COLO829 (cell line): ENCODE measurements at places on chromosomes 5 and 9.
A peak's percentile ranks its signal among the peaks of the same experiment; 100 is the strongest.

- DNase-seq, result peak; percentile 66
These were observed 8.4 kb upstream of the CERCAM start for GRCh38 chr9:128412120-128412790.

DNA sequence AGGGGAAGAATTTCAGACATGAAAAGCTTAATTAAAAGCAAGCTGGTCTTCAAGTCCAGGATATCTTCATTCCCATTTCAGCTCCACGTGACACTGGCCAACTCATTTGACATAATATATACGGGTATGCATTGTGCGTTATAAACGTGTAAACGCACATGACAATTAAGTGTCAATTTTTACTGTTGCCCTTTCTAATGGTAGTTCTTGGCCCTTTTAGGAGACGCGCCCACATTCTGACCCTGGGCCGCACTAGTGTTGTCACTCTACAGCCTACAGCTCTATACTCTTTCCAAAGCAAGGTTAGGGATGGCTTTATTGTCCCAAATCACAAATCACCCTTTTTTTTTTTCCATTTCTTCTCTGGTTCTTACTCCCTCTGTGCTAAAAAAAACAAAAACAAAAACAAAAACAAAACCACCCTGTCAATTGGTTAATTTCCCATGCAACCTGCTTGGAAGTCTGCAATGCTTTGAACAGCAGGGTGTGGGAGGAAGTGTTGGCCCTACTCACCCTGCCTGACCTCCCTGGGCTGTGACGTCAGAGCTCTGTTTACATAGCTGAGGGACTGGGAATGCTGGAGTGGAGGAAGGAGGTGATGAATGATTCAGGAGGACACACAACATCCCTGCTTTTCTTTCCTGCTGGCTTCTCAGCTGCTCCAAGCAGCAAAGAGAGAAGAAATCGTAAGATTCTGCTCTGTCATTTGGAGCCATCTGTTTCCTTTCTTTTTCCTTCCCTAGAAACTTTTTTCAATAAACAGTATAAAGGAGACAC, 19.3 kb downstream of the RFK start:
- no peak for DNase-seq

GRCh38 chr5:149603210-149603609, 21.9 kb downstream of the ARHGEF37 start:
- no peak for DNase-seq

GRCh38 chr9:115038178-115038577, 79.8 kb downstream of the TNC start:
- no peak for DNase-seq

DNA sequence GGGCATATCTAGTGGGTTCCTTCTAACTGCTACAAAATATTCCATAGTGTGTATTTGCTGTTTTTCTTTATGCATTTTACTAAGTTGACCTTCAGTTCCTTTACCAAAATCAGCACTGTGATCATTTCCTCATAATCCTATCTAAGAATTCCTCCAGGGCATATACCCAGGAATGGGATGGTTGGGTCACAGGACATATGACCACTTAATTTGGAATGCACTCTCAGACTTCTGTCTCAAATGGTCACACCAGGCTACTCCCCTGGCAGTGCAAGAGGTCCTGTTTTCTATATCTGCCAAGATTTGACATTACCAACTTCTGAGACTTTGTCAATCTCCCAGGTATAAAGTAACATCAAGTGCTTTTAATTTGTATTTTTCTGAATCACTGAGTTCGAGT, 63.9 kb downstream of the ADAMTS12 start:
- DNase-seq, result no peak

DNA sequence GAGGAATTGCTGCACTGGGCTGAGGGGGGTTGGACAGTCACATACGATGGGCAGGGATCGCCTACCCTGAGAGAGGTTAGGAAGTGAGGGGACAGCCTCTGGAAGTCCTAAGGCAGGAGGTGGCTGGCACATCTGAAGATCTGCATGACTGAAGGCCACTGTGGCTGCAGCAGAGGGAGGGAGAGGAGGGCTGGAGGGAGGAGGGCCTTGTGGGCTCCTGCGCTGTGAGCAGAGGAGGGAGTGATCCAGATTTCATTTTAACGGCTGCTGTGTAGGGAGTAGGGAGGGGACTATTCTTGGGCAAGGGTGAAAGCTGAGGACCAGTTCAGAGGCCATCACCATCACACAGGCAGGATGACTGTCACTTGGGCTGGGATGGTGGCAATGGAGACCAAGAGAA, 7.1 kb downstream of the EIF4E1B start:
- DNase-seq, result no peak

DNA sequence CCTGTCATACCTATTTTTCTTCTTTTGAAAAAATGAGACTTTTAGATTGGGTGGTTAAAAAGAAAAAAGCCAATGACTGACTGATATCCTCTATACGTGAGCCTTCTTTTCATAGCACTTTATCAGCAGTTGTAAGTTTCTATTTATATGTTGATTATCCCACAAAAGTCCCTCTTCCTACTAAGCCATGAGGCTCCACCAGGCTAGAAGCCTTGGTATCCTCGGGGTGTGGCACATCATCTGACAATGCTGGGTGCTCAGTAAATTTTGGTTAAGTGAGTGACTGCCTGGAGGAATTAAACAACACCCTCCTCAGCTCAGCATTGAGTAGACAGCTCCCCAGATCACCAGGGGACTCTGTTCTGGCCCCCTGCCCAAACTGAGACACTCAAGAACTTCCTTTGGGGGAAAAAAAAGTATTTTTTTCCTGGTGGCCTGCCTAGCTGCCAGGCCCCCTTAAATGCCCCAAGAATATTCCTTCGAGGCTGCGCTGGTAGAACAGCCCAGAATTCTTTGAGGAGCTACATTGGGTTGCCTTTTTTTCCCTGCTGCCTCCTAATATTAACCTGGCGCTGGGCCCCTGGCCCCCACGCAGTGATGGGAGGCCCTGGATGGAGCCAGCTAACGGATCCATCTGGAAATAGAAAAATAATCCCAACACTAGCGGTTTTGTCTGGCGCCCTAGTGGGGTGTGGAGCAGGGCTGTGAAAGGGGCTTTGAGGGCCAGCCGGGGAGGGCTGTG, 23.4 kb upstream of the COL27A1 start:
- no peak for DNase-seq

- DNase-seq, result no peak
These were observed 58.6 kb downstream of the LPAR1 start for GRCh38 chr9:110979636-110980035.

DNA sequence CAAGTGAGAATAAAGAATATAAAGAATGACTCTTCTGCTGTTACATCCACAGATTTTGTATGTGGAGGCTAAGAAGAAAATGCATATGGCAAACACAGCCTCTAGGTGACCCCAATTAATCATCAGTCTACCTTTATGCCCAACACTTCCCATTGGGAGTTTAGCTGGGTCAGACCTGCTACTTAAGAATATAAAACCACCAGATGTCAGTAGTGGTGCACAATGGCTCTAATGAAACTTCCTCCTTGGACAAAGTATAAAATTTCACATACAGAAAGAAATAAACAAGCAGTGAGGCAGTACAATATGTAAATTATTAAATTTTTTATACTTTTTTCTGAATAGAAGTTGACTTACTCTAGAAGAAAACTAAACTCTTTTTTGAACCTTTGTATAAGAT, 539.9 kb downstream of the BRINP1 start:
- DNase-seq, result no peak

DNA sequence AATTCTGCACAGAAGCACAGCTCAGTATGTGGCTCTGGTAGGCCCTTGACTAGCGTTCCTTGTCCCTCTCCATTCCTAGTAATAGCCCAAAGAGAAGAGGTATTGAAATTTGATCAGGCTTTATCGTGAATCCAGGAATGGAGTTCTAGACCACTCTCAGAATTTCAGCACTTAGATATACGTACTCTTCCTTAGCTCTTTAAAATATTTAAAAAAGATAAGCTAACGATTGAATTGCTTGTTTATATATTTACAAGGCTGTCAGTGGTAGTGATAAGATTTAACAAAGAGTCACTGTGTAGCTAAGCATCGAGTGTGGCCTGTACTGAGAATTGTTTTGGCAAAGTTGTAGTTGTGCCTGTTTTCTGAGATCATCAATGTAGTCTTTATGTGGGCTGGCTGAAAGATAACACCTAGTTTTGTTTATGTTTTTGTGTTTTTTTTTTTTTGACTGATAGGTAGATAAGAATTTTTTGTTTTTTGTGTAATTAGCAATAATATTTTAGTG, 2.5 kb downstream of the KIAA1958 start:
- DNase-seq, result no peak

GRCh38 chr9:126511411-126511810, 102.3 kb upstream of the LMX1B start:
- no peak for DNase-seq

DNA sequence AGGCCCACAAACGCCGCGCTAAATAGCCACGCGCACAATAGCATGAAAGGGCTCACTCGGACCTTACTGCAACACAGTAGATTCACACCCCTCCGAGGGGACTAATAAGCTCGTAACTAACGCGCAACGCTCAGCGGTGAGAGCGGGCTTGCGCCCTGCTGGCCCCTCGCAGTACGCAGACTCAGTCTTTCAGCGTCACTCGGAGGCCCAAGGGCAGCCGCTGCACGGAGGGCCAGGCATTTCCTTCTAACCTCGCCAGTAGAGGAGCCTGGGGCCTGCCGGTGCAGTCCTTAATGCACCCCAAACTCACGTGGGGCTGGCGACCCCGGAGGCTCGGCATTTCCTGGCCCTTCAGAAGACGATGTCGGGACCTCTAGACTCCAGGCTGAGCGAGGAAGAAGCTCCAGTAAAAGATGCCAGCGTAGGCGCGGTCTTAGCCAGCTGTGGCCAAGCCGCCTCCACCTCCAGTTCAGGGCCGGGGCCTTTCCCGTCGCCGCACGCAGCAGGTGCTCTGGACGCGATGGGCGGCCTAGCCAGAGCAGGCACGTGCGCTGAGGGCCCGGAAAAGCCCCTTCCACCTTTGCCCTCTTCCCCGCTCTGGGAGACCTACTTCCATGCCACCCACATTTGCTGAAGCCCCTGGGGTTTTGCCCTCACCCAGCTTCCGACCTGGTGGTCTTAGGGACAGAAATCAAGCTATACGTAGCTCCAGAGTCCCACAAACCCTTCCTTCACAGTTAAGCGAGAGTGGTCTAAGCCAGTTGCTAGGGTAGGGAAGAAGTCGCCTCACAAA, 38.3 kb upstream of the TIFAB start:
- no peak for DNase-seq

- DNase-seq, result no peak
These were observed 8.3 kb upstream of the NRARP start for GRCh38 chr9:137310189-137311052.

DNA sequence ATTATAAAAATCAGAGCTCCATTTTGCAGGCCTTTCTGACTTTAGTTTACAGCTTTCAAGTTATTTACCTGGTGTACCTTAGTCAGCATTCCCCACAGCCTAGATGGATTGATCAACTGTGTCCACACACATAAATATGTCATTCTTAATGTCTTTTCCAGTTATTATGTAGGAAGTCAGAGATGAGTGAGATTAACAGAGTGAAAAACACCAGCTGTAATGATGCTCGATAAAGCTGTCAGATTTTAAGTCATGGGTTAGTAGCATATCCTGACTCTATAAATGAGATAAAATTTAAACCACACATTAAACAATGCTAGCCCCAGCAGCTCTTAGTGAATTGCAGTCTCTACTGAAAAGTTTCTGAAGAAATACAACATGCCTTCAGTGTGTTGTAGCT, 48.9 kb downstream of the NUDT12 start:
- DNase-seq, result no peak

- peak; percentile 65 for DNase-seq
These were observed 27.9 kb downstream of the PCDH1 start for GRCh38 chr5:141850244-141850768.

GRCh38 chr9:136225748-136226679, 19.6 kb downstream of the QSOX2 start:
- DNase-seq, result peak; percentile 50

- DNase-seq, result no peak
These were observed 311.3 kb upstream of the GRIN3A start for GRCh38 chr9:102049586-102050246.

DNA sequence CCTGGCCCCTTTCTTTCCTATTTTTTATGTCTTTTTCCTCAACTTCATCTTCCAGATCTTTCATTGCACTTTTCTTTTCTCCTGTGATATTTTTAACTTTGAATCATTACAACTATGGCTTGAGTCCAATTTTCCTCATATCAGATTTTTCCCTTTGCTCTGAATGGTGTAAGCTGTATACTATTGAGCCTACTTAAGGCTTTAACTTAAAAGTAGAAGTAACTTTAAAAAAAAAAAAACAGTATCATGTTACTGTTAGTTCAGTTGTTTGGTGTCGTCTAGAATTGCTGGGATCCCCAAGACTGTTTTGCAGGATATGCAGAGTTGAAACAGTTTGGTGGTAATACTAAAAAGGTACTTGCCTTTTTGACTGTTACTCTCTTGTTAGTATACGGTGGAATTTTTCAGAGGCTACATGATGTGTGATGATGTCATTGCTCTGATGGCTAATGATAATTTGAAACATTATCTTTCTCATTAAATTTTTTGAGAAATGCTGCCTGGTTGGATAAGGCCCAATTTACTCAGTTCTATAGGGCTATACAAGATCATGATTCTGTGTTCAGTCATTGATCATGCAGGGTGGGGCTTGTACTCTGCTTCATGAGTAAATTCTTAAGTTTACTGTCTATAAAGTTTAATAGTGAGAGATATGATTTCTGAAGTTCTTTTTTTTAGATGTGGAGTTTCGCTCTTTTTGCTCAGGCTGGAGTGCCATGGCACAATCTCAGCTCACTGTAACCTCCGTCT, 8.8 kb downstream of the NAA35 start:
- no peak for DNase-seq

- no peak for DNase-seq
These were observed 32.3 kb upstream of the CSF1R start for GRCh38 chr5:150118561-150119229.

DNA sequence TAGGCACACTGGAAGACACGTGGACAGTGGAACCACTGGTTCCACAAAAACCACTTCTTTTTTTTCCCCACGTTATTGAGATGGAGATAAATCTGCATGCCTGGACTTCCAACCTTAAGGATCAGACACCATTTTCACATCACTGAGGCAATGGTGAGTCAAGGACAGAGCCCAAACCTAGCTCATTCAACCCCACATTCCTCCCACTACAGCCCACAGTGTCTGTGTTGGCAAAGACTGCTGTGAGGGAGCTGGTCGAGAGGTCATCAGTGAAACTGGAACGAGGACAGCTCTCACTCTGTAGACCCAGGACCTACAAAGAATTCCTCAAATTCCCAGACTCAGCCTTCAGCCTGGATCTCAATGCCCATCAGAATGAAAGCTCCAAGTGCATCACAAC, 74.8 kb downstream of the ABCA1 start:
- DNase-seq, result no peak

DNA sequence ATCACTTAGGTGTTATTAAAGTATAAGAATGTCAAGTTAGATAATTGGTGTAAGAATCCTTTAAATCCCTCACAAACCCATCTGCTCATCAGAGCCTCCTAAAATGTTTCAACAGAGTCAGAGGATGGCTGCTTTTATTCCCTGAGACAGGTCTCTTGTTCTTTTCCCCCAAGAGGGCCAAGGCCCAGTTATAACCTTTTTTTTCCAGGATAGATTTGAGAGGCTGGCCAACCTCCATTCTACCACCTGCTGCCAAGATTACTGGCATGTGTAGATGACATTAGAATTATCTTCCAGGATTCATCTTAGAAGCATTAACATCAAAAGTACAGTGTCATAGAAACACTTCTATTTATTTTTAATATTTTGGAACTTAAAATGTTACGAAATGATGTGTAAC, 305.1 kb downstream of the TRPM3 start:
- no peak for DNase-seq
